Mucosa of gallbladder (tissue), 1 donor: ENCODE measurements at places on chromosomes 1 and 21.

DNA sequence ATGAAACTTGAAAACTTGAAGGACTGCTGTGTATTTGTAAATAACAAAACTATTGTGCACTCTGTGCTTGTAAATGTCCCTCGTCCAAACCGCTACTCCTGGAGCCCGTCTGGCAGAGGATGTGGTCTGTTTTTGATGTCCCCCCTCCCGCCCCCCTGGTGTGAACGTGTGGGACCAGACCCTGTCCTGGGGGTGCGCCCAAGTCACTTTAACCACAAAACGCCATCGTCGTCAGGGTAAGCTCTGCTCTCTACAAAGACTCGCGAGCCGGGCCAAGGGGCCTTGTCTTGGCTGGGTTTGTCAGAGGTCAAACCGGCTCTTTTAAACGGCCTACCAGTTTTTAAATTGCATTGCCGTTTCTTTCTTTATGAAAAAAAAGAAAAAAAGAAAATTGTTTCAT lies 87.4 kb upstream of the TMEM51 start:
- DNase-seq = no peak

DNA sequence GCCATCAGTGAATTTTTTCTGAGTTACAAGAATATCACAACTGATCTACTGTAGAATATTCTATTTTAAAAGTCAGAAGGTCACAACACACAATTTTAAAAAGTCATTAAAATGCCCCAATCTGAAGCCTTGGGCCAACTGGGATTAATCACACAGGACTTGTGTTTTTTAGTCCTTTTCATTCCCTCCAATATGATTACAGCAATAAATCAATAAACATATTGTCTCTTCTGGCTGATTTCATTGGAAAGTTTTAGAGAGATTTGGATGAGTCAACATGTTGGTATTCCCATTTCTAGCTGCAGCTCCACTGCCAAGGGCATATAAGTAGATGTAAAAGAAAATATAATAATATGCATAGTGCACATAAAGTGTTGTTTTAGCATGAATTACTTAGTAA lies 85.8 kb downstream of the NIBAN1 start:
- no peak for DNase-seq

DNA sequence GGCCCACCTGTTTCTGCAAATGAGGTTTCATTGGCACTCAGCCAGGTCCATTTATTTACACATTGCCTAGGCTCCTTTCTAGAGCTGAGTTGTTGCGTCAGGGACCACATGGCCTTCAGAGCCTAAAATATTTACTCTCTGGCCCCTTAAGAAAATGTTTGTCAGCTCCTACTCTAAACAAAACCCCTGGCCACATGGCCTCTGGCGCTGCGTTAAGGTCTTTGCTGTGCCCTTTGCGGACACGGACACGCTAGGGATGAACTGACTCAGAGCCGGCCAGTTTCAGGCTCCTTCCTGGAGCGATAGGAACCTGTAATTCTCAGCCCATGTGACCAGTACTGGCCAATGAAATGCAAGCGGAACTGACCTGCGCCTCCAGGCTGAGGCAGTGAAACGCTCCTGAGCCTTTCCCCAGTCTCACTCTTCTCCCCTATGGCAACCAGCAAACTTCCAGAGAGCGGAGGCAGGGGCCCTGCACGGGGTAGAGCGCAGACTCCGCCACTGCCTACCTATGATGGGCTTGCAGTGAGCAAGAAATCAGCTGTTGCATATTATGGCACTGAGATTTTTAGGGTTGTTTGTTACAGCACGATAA lies 160.3 kb downstream of the ETS2 start:
- peak; percentile 82 for DNase-seq

DNA sequence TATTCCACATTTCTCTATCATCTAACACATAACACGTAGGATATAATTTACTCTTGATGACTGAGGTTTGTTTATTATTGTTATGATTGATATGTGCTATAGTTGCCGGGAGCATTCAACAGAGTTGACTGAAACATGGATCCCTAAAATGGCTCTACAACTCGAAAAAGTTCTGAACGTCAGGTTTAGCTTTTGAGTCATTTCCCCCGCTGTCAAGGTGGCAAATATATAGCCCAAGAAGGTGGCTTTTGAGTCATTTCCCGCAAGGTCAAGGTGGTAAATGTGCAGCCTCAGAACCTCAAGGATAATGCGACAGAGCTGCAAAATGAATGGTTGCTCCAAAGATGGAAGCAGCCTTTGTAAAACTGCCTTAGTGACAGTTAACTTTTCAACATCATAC lies 104.0 kb downstream of the NIBAN1 start:
- no peak for DNase-seq

DNA sequence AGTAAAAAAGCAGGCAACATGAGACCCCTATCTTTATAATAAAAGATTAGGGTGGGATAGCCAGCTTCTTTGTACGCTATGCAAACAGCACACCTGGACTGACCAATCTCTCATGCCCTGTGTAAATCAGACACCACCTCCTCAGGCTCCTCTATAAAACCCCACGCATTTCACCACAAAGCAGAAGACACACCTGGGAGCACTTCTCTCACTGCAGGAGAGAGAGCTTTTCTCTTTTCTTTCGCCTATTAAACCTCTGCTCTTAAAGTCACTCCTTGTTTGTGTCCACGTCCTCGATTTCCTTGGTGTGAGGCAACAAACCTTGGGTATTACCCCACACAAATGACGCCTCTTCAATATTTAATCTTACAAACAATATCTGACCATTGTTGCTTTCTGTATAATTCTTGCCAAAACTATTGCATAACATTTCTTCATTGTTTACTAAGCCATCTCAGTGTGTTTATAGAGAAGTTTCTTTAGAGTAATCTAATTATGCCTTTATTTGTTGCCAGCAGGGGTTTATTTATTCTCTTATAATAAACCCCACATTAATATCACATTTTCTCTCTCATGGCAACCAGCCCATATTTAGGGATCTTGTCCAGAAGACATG lies 31.6 kb upstream of the NUF2 start:
- peak; percentile 40 for DNase-seq

GRCh38 chr1:66396212-66396890 lies 137.6 kb upstream of the SGIP1 start:
- no peak for DNase-seq

DNA sequence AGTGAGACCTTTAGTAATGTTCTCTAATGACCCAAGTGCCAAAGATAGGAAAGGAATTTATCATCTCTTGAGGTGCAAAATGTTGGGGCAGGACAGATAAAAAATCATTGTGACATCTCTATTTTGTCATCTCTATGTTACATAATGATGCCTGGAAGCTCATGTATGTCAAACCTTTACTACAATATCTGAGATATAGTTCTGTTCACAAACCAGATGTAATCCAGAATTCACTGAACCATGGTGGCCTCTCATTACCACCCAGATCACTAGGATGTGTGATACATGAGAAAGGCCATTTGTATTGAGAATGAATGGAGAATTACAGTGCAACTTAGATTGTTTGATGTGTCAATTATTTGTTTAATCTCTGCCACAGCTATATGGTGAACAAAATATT lies 22.0 kb upstream of the KCTD3 start:
- DNase-seq = no peak

DNA sequence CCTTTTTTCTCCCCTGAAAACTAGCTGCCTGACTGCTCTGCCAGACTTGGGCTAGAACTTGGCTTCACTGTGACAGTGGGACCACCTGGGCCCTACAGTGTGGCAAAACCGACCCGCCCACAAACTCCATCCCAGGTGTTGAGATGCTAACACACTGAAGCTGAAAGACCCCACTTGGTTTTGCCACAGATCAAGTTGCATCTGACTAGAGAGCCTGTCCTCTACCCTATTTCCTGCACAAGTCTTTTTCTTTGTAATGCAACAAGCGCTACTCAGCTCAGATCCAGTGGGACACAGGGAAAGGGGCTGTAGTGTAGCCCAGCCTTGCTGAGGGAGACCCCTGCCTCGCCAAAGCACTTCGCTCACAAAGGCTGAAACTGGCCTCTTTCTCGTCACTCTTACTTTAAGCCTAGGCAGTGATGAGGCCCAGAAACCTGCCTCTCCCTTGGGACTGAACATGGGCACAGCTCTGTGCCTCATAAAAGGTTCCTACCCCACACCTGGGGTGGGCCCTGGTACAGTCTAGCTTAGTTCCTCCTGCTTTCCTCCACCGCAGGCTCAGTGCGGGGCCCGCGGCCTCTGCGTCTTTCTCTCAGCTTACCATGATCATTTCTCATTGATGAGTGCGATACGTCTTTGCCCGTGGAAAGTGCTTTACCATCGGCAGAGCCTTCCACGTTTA lies 9.7 kb downstream of the ALPL start:
- DNase-seq = no peak

GRCh38 chr1:85566890-85567289 lies 13.7 kb upstream of the CCN1 start:
- DNase-seq = no peak

DNA sequence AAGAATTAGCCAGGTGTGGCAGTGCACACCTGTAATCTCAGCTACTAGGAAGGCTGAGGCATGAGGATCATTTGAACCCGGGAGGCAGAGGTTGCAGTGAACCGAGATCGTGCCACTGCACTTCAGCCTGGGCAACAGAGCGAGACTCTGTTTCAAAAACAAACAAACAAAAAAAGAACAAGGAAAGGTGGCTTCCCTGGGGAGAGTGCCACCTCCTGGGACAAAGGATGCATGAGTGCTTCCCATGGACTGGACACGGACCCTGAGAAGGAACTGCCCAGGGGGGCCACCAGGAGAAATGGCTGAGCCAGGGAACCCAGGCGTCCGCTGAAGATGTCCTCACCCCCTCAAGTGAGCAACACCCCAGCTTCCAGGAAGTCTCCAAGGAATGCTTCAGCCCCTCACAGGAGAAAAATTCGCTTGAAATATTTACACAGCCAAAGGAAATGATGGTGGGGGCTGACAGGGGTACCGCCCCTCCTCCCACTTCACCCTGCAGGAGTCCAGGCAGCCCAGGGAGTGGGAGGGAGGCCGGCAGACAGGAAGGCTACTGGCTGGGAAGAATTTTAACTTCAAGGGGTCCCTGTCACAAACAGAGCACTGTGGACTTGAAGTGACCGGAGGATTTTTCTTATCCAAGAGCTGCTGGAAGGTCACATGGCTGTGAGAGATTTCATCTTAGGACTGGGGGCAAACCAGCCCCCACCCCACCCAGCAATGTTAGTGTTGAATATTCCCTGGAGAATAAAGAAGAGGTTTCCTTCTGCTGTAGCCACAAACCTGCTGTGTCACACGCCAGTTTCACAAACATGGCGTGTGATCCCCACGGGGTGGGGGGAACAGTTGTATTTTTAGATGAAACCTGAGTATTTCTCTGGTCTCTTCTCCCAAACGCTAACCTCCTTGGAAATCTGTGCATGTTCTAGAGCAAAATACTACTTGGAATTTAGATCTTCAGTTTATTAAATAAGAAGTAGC lies 90.8 kb upstream of the SLC25A33 start:
- no peak for DNase-seq

DNA sequence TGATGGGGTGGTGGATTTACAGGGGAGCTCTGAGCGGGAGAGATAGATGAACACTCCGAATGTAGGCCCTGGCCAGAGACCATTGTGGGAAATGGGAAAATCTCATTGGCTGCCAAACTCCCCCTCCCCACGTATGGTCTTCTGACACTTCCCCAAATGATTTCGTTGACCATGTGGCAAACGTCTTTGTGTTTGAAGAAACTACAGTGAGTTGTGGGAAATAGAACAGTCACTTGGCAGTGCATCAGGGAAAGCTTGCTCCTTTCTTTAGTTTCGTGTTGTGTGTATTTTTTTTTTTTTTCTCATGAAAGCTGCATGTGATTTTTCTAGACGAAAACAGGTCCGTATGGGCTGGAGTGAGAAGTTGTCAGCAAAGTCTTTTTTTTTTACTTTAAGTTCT lies 25.0 kb upstream of the GRIK3 start:
- no peak for DNase-seq

DNA sequence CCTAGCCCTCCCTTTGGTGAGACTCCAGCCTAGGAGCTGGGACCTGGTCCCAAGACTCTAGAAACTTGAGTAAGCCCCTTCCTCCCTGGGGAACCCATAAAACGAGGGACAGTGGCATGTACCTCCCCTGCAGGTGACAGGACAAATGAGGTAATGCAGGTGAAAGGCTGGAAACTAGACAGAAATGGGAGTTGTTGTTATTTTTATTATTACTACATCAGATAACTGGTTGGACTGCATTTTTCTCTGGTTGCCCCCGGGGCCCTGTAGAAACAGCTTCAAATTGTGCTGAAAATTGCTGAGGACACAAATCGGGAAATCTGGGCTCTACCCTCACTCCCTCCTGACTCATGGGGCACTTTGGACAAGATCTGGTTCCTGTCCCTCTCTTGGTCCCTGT lies 132.3 kb upstream of the WNT4 start:
- no peak for DNase-seq

- no peak for DNase-seq
These were observed 185.0 kb downstream of the PBX1 start for GRCh38 chr1:164743976-164744375.

DNA sequence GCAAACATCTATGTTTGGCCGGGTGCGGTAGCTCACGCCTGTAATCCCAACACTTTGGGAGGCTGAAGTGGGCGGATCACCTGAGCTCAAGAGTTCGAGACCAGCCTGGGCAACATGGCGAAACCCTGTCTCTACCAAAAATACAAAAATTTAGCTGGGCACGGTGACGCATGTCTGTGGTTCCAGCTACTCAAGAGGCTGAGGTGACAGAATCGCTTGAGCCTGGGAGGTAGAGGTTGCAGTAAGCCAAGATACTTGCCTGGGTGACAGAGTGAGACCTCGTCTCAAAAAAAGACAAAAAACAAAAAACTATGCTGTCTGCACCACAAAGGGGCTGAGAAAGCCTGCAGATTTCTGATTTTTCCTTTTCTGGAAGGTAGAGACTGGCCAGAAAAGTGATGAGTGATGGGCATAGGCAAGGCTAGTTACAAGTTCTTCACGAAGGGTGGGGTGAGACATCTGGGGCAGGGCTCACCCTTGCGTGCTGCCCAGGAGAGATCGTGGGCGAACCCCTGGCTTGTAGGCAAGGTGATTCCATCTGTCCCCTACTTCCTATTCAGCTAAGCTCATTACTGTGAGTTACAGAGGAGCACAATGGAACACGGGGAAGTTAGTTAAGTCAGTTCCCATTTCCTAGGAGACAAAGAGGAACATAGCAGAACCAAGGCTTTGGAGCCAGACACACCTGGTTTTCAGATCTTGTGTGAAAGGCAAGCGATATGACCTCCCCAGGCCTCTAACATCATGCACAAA lies 3.2 kb downstream of the SLC2A1 start:
- no peak for DNase-seq

DNA sequence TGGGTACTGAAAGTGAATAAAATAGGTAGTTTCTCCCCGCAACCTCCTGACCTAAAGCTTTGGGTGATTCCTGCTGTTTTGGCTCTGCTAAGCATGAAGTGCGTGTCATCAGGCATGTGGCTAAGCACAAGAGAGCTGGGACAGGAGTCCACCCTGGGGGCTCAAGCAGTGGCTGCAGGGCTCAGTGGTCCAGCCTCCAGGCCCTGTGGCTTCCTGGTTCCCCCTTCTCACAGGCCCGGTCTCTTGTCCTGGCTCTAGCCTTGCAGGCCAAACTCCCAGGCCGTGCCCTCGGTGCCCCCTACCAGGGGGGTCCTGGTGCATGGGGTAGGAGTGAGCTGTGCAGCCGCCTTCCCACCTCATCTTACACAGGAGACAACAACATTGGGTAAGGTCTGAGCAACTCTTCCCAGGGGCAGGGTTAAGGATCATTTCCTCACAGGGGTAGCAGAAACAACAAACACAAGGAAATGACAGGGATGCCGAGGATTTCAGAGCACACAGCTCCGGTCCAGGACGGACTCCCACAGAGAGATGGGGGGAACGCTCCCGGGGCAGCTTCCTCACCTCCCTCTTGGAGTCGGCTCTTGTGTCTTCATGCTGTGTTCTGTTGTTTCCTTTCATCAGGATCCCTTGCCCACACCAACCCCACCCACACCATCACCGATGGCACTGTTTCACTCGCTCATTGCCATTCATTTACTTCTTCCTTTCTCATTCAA lies 19.8 kb upstream of the SLC2A1 start:
- DNase-seq = no peak

- DNase-seq = no peak
These were observed 121.2 kb downstream of the HMGB4 start for GRCh38 chr1:33984906-33985565.
